SW 1271 (cell line): ENCODE measurements at places on chromosomes 12 and 14.

DNA sequence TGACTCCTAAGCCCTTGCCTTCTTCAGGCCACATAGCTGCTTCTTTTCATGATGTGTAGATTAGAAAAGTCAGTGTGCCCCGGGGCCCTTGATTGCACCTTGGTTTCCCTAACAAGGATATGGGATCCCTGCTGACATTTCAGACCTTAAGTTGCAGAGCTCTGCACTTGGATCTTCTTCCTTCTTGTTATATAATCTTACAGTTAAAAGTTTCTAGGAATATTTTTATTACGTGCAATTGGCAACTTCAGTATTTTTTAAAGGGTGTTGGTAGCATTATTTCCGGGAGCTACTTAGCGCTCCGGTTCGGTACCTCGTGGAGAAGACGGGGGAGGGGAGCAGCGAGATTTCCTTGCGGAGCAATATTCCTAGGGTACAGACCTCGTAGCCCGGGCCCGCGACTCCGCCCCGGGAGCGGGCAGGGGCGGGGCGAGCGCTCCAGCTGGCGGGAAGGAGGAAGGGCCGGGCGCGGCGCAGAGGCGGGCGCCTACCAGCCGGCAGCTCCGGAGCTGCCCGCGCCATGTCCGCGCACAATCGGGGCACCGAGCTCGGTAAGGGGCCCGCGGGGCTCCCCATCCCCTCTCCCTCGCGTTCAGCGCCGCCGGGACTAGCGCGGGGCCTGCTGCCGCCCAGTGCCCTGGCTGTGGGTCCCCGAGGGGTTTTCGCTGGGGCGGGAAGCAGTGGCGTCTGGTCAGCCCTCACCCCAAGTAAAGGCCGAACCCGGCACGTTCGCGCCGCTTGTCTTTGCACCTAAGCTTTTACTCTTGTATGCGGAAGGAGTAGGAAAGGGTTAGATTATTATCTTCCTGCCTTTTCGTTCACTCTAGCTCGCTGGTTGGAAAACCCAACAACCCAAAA is at the start of gene DERA:
TSS of gene DERA (plus strand) at position 469 of the 858 bp plus-strand sequence. CDS start at position 521, 52 bp downstream.
- DNase-seq, result peak; percentile 45

GRCh38 chr12:18629916-18630315 is 107.9 kb downstream of the PLCZ1 start:
- no peak for DNase-seq

DNA sequence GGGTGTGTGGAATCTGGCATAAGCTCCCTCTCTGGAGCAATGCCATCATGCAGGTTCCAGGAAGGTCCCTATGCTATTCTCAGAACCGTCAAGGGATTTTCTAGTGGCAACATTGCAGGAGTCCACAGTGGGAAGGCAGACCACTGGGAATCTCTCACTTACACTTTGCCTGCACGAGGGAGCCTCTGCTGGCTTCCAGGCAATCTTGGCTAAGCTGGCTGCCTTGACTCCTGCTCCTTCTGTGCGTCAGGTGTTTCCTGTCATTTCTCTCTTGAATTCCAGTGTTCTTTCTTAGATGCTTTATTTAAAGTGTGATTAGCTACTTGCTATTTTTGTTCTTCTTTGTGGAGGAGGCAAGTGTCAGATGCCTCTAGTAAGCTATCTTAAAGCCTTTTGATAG is 414.0 kb upstream of the ATP2B1 start:
- no peak for DNase-seq

DNA sequence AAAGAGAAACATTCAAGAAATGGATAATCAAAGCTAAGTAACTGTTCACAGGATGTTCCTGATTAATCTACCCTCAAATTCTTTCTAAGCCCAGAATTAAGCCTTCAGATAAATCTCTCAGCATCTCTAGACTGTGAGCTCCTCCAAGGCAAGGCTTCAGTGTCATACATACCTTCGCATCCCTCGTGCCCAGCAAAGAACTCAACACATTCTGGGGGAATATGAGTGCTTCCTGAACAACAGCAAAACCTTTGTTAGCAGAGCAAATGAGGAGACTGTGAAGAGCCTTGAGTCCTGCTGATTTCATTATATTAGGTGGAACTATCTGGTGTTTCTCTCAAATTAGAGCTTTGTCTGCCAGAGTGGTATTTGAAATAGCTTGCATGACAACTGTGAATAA is 401.8 kb upstream of the TMPO start:
- DNase-seq, result no peak

DNA sequence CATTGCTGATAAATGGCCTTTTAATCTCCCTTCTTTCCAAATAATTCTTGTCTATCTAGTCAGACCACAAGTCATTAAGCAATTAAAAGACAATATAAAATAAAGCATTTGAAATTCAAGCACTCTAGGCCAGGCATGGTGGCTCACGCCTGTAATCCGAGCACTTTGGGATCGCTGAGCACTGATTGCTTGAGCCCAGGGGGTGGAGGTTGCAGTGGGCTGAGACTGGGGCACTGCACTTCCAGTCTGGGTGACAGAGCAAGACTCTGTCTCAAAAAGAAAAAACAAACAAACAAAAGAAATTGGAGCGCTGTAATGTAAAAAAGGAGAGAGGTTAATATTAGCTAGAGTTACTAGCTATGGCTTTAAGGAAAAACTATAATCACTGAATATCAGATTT is 30.5 kb upstream of the CSRP2 start:
- DNase-seq, result no peak

GRCh38 chr14:81591266-81591665 is 57.6 kb upstream of the SEL1L start:
- DNase-seq, result no peak

DNA sequence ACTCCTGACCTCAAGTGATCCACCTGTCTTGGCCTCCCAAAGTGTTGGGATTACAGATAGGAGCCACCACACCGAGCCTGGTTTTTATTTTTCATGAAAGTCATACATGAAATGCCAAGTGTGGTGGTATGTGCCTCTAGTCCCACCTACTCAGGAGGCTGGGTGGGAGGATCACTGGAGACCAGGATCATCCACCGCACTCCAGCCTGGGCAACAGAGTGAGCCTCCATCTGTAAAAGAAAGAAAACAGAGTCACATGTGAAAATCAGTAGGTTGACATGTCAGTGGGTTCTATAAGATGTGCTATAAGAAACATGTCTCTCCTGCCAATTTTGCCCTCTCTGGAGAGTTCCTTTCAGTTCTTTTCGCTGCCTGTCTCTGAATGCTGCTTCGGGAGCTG is 28.2 kb downstream of the ANKRD9 start:
- DNase-seq, result no peak

- DNase-seq, result no peak
These were observed 17.9 kb downstream of the FOXN3 start for GRCh38 chr14:89399157-89399556.

DNA sequence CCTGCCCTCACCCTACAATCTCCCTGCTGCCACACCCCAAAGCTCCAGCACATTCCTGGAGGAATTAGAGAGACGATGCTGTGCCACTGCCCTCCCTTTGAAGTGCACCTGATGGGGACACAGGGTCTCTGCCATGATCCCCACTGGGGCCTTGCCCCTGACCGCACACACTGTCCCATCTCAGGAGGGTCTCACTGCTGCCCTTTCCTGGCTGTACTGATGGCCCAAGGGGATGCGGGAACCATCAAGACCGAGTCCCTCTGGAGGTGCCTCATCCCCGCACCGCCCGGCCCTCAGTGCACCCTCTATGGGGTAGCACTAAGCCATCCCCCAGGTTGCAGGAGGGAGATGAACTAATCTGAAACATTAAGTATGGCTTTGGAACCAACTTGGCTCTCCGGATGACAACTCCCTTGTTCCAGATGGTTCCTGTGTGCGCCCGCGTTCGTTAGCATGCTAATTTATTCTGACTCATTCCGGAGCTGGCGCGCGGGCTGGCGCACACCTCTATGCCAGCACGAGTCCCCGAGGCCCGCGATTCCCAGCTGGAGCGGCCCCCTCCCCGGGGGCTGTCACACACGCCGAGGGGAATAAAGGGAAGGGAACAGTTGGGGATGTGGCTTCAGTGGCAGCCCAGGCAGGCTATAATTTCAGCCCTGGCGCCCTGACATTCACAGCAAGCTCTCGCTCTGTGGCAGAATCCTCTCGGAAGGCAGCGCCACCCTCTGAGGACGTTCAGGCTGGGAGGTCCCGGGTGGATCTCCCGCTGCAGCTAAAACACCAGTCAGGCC is 34.2 kb upstream of the C14orf180 start:
- no peak for DNase-seq

- DNase-seq, result no peak
These were observed 12.4 kb downstream of the ERG28 start for GRCh38 chr14:75648066-75648838.

DNA sequence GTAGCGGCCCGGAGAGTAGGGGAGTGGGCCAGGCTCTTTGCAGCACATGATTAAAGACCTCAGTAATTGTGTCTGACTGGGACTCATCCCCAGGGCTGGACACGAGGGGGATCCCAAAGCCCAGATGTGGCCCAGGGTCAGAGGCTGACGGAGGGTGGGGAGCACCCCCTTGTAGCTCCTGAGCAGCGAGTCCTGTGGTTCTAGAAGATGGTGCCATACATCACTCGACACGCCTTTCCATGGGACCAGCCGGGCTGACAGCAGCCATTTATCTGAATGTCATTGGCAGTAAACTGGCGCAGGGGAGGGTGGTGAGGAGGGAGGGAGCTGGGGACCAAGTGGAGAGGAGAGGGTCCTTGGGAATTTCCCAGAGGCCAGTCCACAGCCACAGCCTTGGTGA is 65.1 kb upstream of the FAM222A start:
- no peak for DNase-seq

GRCh38 chr12:89156340-89156739 is 196.0 kb downstream of the DUSP6 start:
- no peak for DNase-seq

GRCh38 chr14:90695997-90696660 is 120.1 kb downstream of the TTC7B start:
- DNase-seq, result no peak

GRCh38 chr12:22738945-22739344 is 114.0 kb downstream of the ETNK1 start:
- DNase-seq, result no peak

DNA sequence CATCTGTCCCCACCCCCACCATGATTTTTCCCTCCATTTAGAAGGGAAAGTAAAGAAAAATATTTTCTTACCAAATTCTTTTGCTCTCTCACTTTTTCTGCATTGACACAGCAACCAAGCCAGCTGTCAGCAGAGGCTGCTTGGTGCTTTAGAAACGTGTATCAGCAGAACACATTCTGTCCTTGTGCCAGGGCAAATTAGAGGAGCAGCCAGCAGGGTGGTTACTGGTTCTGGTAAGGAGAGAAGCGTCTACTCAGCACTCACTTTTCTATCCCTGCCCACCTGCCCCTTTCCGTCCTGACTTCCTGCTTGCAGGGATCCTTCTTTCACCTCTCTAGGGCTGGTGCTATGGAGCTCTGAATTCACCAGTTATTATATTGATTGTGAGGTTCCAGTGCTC is 327.5 kb upstream of the PDE3A start:
- DNase-seq, result no peak

- DNase-seq, result no peak
These were observed 54.4 kb upstream of the PLEKHG7 start for GRCh38 chr12:92648242-92649031.

GRCh38 chr14:39974036-39974435 is 541.8 kb upstream of the FBXO33 start:
- DNase-seq, result no peak

DNA sequence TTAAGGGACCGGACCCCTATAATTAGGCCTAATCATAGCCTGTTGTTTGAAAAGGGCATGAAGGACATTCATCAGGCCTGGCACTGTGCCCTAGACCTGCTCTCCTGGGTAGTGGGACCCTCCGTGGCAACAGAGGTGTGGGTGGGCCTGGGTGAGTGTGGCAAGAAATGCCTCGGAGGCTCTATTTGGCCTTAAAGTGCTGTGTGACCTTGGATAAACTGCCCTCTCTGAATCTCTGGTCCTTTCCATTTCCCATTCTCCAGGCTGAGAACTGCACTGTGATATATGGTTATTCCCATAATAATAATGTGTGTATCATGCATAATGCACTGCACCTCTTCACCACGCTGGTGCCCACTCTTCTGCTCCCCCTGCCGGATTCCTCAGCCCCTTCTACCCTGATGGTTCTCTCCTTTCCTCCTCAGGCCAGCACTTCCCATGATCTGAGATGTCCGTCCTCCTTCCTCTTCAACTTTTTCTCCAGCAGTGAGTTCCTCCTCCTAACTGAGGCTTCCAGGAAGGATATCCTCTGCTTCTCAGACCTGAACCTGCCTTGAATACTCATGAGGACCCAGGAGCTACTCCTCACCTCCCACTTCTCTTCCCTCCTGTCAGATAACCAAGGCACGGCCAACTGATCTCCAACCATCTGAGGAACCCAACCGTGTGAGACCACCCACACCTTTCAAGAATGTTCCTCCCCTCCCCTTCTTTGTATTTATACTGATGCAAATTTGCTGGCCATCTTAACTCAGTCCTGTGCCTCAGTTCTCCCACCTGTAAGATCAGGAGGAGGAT is 111.0 kb upstream of the PZP start:
- DNase-seq, result no peak

DNA sequence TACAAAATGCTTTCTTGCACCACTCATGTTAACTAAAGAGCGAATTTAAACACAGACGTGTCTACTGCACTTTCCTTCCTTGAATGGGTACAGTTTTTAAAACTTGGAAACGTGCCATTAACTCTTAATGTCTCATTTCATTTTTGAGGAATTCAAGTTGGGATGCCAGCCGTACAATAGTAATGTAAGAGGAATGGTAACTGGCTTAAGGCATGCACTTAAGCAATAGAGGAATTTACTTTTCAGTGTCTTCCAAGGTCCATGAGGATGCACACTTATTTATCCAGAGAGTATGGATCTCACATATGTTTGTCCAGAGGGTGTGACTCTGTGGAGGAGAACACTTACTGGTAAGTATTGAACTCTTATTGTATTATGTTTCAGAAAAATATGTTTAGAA is 52.9 kb downstream of the PPP4R4 start:
- no peak for DNase-seq

- no peak for DNase-seq
These were observed 21.8 kb downstream of the WDHD1 start for GRCh38 chr14:55005071-55005470.

GRCh38 chr14:75366963-75367362 is 60.9 kb upstream of the JDP2 start:
- no peak for DNase-seq

- no peak for DNase-seq
These were observed 389.9 kb downstream of the RPS29 start for GRCh38 chr14:49196327-49196726.

DNA sequence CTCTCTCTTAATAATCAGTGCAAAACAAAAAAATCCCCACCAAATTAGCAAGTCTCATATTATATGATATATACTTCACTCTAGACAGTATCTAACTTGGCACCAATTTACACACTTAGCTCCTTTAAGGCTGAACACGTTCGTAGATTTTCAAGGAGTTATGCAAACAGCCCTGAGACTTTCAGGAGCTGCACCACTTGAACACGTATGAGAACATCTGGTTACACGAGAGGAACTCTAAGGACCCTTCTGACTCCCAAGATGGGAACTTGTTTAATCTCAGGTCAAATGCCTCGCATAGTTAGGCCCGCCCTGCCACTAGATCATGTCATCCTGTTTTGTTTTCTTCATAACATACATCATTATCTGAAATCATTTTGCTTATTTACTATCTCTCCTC is 10.0 kb downstream of the SPRING1 start:
- DNase-seq, result no peak
